CD4-positive, alpha-beta T cell treated with Interleukin-1 beta for 1 hour (primary cell): ENCODE measurements at places on chromosomes 7 and 10.
A peak's percentile ranks its signal among the peaks of the same experiment; 100 is the strongest.

DNA sequence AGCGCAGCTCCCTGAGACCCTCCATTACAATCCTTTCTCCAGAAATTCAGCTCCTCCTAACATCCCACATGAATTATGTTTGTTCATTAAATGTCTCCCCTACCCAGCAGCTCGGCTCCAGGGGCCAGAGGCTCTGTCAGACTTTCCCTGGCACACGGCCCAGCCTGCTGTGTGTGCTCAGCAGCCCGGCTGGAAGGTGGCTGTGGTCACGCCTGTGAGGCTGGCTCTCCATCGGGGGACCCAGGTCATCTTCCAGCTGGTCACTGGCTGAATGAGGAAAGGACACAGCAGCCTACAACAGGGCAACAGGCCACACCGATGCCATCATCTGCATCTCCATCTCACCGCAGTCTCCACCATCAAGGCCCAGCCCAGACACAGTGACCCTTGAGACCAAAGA, 219.8 kb downstream of the MAD1L1 start:
- DNase-seq, result no peak

- DNase-seq, result no peak
Measured at GRCh38 chr10:90302758-90303481, 554.9 kb downstream of the HTR7 start.

DNA sequence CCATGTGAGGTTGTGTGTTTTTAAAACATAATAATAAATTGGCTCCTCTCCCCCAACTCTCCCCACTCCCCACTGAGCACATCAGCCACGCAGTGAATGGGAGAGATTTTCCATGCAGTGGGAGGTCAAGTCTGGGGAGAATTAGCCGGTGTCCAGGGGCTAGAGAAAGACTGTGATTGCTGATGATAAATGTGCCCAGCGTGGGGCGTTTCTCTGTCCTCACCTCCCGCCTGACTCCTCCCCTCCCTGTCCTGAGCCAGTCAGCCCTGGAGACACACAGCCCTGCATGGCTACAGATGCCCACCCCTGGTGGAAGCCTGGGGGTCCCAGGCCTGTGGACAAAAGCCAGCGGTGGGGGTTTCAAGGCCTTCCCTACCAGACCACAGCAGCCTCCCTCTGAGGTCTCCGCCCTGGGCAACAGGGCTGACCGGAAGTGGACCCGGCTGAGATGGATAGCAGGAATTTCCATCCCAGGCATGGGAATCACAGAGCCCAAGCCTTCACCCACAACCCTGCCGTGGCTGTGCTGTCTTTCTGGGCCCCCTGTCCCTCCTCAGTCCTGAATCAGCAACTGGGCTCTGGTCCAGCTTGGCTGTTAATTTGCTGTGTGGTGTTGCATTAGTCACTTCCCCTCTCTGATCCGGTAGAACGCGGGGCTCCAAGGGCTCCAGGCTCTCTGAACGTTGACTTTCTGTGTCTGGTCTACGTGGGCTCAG, 46.8 kb upstream of the SLC29A3 start:
- no peak for DNase-seq

GRCh38 chr7:55060636-55061022, 41.8 kb downstream of the EGFR start:
- DNase-seq, result no peak

DNA sequence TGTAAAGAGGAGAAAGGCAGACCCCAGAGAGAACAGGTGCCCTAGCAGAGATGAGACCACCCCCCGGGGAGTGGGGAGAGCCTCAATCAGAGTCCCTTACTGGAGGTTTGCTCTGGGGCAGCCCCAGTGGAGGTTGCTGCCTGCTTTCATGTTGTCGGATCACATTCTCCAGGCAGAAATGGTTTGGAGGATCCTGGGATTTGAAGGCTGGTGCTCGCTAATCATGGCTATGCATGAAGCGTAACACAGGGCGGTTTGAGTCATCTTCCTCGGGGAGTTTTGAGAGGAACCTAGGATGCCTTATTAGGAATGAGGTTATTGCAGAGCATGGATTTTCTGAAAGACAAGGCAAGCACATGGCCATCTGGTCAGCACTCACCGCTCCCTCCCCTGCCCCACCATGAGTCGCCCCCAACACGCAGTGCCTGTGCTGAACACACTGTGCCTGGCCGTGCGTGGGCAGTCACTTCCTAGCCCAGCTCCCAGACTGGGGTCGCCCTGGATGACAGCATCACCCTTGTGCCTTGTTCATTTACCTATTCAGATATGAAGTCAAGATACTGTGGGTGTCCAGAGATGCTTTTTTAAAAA, 319.9 kb downstream of the DPP6 start:
- no peak for DNase-seq

GRCh38 chr10:28496481-28496961, 36.4 kb upstream of the WAC start:
- DNase-seq, result no peak

GRCh38 chr7:114312649-114313048, 102.0 kb upstream of the FOXP2 start:
- DNase-seq, result no peak

DNA sequence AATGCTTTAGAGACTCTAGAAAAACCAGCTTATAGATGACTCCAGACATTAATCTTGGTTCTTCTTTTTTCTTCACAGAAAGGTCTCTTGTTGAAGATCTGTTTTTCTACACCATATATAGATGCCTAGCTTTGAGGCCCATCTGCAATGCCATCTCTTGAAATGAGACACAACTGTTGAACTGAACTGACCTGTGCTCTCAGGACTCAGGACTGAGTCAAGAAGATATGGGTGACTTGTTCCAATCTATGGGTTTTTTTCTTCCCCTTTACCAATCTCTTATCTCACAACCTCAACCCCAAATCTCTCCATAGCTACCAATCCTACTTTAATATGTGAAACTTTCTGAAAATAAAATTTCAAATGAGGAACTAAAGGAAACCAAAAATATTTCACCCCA, 194.7 kb downstream of the SNX13 start:
- DNase-seq, result no peak

DNA sequence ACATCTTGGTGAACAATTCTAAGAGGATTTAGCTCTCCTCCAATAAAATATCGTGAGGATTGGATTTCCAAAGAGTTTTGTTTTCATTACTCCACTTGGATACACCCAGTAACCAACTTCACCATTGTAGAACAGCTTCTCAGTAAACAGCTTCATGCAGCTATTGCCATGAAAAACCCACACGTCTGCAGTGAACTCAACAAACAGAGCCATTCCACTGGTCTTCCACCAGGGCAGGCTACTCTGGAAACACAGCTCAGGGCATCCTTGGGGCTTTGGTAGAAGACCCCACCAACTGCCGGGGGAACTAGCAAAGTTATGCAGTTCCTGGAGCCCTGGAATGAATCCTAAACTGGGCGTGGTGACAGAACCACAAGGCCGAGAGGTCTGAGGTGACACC, 77.4 kb downstream of the CALN1 start:
- no peak for DNase-seq

- DNase-seq, result peak; percentile 33
Measured at GRCh38 chr7:142338633-142339501, 81.0 kb upstream of the PRSS58 start.

DNA sequence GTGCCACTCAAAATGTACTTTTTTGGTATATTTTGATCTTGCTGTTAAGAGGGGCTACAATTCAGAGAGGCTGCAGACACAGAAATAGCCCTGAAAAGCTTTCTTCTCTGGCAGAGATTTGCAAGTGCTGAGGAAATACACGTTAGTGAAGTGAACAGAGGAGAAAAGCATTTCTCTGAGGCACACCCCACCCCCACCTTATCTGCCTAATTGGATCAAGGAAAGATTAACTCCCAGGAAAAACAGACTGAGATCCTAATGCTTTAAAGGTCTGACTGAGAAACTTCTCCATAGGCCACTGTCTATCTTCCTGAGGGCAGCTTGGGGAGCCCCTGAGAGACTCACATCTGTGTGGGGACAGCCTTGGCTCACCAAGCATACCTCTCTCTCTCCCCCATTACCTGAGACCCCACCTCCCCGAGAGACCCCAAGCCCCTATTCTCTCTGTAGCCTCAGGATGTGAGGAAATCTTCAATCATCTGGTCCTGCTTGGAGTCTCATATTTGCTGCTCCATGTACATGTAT, 14.8 kb upstream of the AKR1C3 start:
- DNase-seq, result no peak

GRCh38 chr10:64444564-64444963, 923.4 kb downstream of the REEP3 start:
- no peak for DNase-seq

DNA sequence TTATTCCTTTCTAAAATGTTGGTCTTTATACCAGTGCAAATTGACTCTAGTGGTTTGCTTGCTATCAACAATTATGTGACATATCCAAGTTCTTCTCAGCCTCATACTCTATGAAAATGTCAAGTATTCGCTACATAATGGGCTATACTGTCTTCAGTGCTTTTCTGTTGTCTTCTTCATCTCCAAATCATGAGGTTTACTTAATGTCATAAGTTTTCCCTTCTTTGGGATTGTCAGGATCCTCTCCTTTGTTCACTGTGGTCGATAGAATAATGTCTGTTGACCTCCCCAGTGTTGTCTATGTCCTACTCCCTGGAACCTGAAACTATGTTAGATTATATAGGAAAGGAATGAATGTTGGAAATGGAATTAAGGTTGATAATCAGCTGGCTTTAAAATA, 16.4 kb upstream of the RALA start:
- no peak for DNase-seq

- peak; percentile 46 for DNase-seq
Measured at GRCh38 chr10:79084972-79085597, 16.3 kb downstream of the ZMIZ1 start.

- no peak for DNase-seq
Measured at GRCh38 chr10:125629758-125630376, 53.1 kb downstream of the TEX36 start.

GRCh38 chr7:48381571-48381970, 210.3 kb downstream of the ABCA13 start:
- DNase-seq, result no peak

DNA sequence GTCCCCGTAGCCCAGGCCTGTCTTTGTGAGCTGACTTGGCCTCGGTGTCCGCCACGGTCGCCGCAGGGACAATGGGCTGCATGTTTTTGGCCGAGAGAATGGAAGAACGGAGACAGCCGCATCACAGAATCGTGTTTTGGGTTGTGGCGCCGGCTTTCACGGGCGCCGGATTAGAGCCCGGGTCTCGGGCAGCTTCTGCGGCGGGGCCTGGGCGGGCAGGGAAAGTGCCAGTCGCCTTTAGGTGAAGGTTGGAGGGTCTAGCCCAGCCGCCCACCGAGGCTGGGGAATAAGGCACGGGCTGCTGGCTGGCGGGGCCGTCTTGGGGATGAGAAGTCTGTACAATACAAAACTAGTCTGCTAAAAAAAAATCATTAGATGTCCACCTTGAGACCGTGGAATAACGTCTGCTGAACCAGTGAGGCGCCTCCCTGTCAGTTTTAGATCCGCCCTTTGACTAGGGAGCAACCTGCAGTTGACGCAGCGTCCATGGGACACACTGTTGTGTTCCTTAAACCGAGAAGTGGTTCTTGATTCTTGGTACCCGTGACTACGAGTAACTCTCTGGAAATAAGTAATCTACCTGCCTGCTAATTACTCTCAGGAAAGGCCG, 577 bp downstream of the DNAJB9 start:
- peak; percentile 48 for DNase-seq

GRCh38 chr7:98119256-98119918, 12.7 kb downstream of the LMTK2 start:
- no peak for DNase-seq

DNA sequence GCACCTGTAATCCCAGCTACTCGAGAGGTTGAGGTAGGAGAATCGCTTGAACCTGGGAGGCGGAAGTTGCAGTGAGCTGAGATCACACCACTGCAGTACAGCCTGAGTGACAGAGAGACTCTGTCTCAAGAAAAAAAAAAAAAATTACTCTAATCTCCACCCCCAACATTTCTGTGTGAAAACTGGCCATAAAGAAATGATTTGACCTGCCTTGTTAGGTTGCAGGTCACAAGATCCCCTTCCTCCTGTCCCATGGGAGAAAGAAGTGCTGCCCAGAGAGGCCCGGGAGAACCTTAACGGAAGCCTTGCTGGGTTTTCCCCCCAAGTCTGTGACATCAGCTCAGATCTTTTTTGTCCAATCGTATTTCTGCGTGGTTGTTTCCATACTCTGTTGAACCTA, 8.7 kb upstream of the CALHM1 start:
- DNase-seq, result no peak

DNA sequence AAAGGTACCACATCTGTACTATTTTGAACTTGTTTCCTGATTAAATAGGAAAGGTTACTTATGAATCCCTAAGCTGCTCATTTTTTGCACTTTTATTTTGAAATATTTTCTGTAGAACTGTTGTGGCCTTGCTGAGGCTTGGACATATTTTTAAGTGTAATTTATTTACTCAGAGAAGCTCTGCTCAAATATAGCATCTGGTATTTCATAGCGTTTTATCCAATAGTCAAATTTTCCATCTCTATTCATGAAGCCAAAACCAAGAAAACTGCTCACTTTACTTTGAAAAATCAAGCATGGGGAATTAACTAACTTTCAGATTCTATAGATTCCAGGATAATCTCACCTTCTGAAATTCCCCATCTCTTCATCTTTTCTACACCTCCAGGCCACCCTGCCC, 6.6 kb upstream of the FAM3C start:
- DNase-seq, result no peak

DNA sequence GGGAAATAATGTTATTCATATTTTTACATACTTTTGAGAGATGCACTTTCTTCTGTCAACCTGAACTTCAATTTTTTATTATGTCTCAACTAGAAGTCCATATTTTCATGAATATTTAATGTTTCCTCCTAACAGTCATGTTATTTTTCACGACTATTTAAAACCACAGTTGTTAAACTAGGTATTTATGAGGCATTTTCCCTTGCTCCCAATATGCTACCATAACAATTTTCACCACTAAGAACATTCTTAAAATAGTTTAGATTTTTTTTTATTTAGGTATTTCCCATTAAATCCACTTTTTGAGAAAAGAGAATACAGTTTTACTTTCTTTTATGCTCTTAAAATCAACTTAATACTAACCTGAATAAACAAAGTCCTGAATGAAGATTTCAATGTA, 89.4 kb downstream of the JAZF1 start:
- no peak for DNase-seq

DNA sequence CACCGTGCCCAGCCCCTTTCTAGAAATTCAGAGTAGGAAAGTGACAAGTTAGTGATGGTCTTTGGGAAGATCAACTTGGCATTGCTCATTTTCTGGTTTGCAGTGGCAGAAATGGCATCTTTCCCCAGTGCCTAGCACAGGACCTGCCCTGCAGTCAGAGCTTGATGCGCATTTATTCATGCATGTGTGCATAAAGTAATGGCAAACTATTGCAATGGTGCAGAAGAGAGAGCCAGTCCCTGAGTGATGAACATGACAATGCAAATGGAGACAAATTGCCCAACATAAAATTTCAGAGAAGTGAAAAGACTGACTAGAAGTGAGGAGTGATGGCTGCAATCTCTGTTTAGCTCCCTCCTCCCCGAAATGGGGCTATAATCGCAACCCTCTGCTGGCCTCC, 268.2 kb downstream of the CCSER2 start:
- DNase-seq, result no peak

GRCh38 chr10:103479135-103479534, at the start of gene CALHM3:
Gene CALHM3, minus strand, starts transcription at chr10:103479240. Its CDS starts 208 bp downstream, at chr10:103479032.
- no peak for DNase-seq

GRCh38 chr7:29976266-29976665, 13.3 kb downstream of the SCRN1 start:
- DNase-seq, result no peak
